ENCODE measurements at places on chromosomes 1 and 21.

GRCh38 chr21:37199057-37199924, 67.8 kb downstream of the VPS26C start:
- no peak for DNase-seq

- DNase-seq, result peak; percentile 79
Observed at GRCh38 chr1:46223472-46223943, 20.4 kb downstream of the LURAP1 start.

DNA sequence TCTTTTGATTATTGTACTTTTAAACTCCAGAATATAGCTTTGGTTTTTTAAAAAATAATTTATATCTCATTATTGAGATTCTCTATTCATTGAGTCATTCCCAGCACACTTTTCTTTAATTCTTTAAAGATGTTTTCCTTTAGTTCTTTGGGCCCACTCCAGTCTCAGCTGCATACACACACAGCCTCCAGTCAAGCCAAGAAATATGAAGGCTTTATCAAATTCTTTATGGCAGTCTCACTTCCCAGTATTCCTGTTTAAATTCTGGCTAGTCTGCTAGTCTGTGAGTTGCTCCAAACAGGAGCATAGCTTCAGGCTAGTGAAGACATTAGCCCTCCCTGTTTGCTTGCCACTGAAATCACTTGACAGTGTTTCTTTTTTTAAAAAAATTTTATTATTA, 61.2 kb downstream of the CRP start:
- DNase-seq, result no peak

GRCh38 chr1:205484985-205485967, 19.2 kb upstream of the CDK18 start:
- peak; percentile 83 for DNase-seq

GRCh38 chr1:66258404-66259105, 275.4 kb upstream of the SGIP1 start:
- DNase-seq, result no peak

DNA sequence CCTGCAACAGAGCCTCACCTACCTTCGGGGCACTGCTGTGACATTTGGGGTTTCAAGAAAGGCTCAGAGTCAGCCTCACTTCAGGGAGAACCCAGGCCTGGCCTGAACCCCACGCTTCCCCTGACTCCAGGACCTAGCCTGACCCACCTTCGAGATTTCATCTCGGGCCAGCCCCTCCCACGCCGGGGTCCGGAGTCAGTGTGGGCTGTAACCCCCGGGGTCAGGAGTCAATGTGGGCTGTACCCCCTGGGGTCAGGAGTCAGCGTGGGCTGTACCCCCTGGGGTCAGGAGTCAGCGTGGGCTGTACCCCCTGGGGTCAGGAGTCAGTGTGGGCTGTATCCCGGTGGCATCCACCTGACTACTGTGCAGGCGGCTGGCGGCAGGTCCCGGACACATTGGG, 183.0 kb upstream of the RAB4A start:
- DNase-seq, result no peak

DNA sequence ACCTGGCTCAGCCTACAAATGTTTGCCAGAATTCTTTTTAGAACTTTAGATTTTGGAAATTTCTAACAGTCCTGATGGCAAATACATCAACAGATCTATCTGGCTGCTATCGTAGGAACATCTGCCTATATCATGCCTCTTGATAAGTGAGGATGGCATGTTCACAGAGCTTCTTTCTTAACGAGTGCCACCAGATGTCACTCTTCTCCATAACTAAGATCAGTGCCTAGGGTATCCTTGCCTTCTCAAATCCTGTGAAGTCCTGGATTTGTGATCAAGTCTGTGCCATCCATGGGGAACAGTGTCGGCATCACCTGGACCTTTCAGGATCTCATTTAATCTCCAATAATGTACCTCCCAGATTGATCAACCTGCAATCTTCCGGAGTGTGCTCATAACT, 36.5 kb upstream of the CD5L start:
- no peak for DNase-seq

DNA sequence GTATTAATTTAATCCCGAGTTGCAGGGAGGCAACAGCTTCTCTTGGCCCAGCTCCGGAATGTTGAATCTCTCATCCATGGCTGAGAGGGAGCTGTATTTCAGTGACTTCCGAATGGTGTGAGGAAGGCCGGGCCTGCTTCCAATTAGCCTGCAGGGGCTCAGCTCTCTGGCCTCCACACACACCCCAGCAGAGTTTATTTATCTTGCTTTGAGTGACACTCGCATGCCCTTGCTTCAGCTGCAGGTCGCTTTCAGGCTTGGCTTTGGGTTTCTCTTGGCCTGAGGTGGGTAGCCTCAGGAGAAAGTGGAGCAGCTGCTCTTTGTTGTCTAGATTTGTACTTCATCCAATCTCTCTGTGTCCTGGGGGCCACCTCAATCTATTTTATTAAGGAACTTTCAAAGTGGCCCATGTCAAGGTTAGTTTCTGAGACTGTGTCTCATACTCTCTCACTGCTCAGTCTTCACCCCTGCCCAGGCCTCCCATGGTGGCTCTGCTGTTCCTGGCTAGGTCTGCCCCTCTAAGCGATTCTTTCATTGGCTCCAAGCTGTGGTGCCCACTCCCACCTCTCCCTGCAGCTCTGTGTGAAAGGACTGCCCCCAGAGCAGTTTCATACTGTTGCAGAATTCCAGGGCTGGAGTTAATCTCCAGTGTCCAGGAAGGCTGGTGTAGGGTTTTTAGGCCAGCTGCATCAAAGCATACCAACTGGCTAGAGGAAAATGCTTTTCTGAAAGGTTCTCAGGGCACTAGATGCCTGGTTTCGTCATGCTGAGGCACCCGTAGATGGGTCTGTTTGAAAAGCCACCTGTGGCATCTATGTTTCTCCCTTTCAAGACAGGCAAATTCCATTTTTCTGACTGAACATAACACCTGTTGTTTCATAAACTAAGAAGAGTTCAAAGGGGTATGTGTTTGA, 153.5 kb downstream of the PLXNA2 start:
- no peak for DNase-seq

- DNase-seq, result no peak
Observed at GRCh38 chr1:245605480-245606156, 450.8 kb downstream of the KIF26B start.

- no peak for DNase-seq
Observed at GRCh38 chr1:3462356-3463012, 8.0 kb downstream of the ARHGEF16 start.

- DNase-seq, result no peak
Observed at GRCh38 chr1:219581766-219582165, 31.1 kb downstream of the ZC3H11B start.

DNA sequence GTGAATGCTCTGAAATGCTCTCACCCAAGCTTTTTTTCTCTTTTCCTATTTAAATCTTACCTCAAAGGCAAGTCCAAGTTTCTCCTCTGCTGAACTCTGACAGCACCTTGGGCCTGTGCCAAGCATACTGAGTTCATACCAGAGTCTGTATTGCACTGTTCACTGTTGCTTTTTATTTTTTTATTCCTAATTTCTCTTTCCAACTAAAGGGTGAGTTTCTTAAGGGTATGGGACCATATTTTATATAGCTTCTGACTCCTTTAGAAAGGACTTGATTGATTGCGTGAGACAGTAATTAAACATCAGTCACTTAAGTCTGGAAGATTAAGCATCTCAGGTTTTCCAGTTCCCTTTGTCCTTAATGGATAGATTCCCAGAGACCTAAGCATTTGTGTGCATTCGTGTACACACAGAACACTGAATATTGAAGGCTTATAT, 69.9 kb downstream of the CACHD1 start:
- no peak for DNase-seq

DNA sequence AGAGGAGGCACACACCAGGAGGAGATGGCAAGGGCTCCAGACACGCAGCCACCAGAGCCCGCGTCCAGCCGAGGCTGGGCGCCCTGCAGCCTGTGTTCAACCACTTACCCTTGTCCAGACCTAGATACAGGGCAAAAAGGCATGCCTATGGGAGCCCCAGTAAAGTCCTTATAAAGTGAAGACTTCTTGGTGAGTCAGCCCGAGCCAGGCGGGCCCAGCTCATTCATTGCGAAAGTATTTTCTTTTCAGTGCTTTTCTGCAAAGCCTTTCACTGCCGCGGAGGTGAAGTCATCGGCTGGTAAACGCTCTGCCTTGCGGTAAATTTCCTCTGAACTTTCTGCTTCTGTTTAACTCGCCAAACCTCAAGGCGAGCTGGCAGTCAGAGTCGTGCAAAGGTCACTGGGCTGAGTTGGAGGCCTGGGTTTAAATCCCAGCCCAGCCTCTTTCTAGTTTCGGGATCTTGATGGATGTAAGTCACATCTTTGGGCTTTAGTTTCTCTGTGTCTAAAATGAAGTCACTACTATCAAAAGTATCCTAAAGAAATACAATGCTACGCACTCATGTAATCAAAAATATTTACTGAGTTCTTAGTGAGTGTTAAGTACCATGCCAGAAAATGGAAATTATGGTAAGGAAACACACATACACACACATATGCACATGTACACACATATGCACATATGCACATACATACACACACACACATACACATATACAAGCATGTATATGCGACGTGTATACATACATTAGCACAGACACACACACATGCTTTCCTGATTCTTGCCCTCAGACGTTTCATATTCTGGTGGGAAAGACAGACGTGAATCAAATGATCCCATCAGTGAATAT, 54.7 kb upstream of the IFFO2 start:
- no peak for DNase-seq

DNA sequence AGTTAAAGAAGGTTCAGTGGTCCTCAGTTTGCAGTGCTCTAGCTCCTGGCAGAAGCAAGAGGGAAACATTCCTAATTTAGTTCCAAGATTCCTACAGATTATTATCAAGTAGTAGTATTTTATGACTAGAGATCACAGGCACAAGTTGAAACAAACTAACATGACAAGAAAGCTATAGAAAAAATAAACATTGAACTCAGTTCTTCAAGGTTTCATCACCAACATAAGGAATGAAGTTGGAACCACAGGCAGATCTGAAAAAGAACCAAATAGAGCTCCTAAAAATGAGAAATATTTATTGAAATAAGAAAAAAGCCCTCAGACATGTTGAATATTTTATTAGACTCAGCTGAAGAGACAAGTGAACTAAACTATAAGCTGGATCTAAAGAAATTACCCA, 40.6 kb downstream of the PDC start:
- DNase-seq, result no peak

DNA sequence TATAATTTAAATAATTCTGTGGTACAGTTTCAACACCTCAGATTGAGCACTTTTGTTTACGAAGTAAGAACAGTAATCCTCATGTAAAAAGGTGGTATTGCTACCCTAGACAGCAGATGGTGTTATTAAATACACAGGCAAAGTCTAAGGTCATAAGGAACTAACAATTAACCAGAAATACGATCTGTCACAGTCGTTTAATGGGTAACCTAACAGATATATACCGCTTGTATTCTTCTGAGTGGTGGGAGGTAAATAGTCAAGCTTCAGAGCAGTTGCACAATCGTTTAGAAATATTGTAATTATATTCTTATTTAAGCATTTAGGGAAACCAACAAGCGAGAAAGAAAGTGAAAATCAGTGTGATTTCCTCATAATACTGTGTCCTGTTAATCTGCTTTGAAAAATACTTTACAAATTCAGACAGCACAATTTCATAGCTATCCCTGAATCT, 9.8 kb upstream of the IRF2BP2 start:
- DNase-seq, result no peak

GRCh38 chr1:18387307-18387706, 93.4 kb upstream of the KLHDC7A start:
- DNase-seq, result no peak

DNA sequence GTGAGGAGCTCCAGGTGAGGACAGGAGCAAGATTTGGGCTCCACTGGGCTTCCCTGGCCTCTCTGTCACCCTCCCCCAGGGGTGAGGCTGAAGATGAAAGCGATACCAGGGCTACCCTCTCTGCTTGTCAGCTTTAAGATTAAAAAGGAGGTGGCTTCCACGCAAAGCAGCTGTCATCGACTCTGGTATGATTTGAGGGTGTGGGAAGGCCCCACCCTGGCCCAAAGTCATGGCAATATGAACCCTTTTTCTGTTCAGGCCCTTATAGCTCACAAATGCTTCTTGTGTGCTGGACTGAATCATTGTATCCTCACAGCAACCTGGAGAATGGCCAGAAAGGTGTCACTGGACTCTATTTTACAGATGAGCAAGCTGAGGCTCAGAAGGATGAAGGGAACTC, 41.6 kb downstream of the NUAK2 start:
- no peak for DNase-seq

DNA sequence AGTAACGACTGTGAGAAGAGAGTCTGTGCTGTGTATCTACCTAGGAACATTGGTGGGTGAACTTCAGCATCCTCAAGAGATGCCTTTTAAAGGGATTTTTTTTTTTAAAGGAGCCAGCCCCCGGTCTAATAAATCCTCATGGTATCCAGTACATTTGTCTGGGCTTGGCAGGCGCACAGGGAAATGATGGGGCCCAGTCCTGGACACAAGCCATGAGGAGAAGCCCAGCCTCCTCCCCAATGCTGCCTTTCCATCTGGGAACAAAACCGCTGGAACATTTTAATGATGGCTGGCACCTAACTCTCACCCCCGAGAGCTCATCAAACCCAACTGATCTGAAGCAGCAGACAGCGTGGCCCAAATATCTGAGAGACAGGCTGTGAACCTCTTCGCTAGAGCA, 64.2 kb downstream of the ACOT7 start:
- no peak for DNase-seq

GRCh38 chr1:89206373-89206772, 7.6 kb upstream of the GBP4 start:
- no peak for DNase-seq

DNA sequence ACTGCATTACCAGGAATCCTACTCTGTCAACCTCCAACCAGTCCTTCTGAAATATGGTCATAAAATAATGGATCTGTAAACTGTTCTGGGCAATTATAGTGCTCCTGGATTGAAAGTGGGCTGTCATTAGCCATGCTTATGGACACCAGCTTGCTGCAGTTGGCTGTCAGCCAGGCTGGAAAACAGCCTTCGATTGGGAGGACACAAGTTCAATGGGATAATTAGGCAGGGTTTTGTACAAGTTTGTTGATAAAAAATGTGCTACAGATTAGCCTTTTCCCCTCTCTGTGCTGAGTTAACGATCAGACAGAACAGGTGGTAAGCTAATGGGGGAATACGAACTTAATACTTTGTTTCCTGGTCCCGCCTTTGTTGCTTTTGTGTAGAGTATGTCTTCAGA, 413.9 kb downstream of the DUSP10 start:
- no peak for DNase-seq

DNA sequence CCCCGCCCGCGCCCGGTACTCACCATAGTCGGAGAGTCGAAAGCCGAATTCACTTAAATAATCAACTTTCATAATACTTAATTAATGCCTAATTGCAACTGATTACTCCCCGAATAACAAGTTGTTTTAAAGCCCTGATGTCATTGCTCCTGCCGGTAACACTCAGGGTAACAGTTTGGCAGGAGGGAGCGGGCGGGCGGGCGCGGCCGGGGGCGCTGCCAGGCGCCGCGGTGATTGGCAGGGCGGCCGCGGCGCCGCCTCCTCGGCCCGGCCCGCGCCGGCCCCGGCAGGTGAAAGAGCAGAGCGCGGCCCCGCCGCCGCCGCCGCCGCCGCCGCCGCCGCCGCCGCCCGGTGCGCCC, 102.2 kb downstream of the CASZ1 start:
- DNase-seq, result no peak

- DNase-seq, result peak; percentile 79
Observed at GRCh38 chr1:226736908-226737818, 1.9 kb downstream of the ITPKB start.

GRCh38 chr1:234938924-234939323, 189.7 kb downstream of the TOMM20 start:
- peak; percentile 18 for DNase-seq

All from ecto neural progenitor cell (in vitro differentiated cells).